Skin of body (tissue), 3 donors: ENCODE measurements at places on chromosomes 2 and 18. TPM values are rescaled to one million over a fixed set of nuclear protein-coding genes. Genes with fewer than 3 reads are reported as not detected.

The CCDC141 gene
- total RNA-seq, result 6.0 TPM

The TMEM37 gene
- total RNA-seq, result 1.5 TPM

The IKZF2 gene
- total RNA-seq, result 4.4 TPM

The SULT1C2 gene
- 1.5 TPM for total RNA-seq

The GPR39 gene
- total RNA-seq, result 0.20 TPM

The GALNT5 gene
- total RNA-seq, result 8.3 TPM

The GPR45 gene
- not detected for total RNA-seq

The ICA1L gene
- total RNA-seq, result 13.5 TPM

The STK36 gene
- total RNA-seq, result 20.0 TPM

The WDFY1 gene
- 72.1 TPM for total RNA-seq
